ENCODE measurements at places on chromosomes 5 and 9.

DNA sequence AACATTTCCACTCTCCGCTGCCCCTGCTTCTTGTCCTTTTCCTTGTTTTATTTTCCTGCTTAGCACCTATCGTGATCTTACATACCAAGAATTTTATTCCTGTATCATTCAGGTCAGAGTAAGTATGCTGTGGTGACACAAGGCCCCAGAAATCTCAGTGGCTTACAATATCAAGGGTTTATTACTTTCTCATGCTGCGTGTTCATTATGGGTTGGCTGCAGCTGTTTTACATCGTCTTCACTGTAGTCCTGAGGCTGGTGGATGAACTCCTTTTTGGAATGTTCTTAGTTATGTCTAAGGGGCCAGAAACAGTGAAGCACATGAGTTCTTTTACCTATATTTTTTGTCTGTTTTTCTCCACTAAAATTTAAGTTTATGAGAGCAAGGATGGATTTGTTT is 51.2 kb downstream of the FCHO2 start:
- DNase-seq: no peak

GRCh38 chr9:90803860-90804593 is 2.4 kb downstream of the SYK start:
- no peak for DNase-seq

DNA sequence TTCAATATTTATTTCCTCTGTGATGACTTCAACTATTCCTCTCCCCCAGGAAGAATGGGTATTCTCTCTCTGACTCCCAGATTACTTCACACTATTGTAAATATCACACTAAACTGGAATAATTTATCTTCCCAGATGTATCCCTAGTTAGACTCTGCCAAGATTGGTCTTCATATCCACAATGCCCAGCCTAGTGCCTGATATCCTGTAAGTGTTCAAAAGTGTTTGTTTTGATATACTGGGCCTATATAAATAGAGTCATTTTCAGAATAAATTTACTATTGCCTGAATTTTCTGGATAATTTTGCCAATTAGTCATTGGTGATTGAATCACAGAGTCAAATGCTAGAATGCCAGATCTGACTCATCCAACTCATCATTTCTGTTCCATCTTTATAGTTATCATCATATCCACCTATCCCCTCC is 143.7 kb upstream of the TNC start:
- DNase-seq: no peak

- no peak for DNase-seq
These were observed 128.8 kb downstream of the SLC24A2 start for GRCh38 chr9:19660019-19660418.

DNA sequence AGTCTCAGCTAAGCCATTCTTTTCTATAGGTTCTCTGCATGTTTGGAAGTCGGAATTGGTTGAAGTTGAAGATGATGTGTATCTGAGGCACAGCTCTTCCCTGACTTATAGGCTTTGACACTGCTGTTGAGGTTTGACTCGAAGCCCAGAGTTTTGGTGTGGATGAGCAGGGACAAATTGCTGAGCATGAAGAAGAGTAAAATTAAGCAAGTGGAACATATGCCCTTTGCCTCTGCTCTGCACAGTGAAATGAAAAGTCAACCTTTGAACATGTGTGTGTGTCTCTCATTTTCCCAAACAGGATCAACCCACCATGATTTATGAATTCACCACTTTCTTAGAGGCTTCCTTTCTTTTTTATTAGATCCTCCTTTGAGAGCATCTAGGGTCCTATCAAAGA is 8.5 kb downstream of the HMHB1 start:
- no peak for DNase-seq

DNA sequence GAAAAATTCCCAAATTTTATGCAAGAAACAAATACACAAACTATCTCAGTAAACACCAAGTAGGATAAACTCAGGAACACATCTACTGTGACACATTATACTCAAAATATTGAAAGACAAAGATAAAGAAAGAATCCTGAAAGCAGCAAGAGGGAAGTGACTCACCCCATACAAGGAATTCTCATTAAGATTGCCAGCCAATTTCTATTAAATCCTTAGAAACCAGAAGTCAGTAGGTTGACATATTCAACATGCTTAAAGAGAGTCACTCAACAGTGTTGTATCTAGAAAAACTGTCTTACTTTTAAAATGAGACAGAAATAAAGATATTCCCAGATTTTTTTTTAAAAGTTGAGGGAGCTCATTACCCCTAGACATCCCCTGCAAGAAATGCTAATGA is 15.5 kb downstream of the SPATA31E1 start:
- DNase-seq: no peak

- DNase-seq: no peak
These were observed 10.8 kb downstream of the DIAPH1 start for GRCh38 chr5:141608046-141608445.

GRCh38 chr5:1726956-1727355 is 72.7 kb downstream of the MRPL36 start:
- DNase-seq: no peak

GRCh38 chr5:129078247-129078646 is 16.3 kb upstream of the ISOC1 start:
- DNase-seq: no peak

GRCh38 chr5:121218086-121218485 is 633.6 kb upstream of the FTMT start:
- no peak for DNase-seq

GRCh38 chr9:74643303-74643923 is 146.3 kb downstream of the RORB start:
- no peak for DNase-seq

GRCh38 chr9:115733318-115734110 is 420.1 kb upstream of the PAPPA start:
- no peak for DNase-seq

DNA sequence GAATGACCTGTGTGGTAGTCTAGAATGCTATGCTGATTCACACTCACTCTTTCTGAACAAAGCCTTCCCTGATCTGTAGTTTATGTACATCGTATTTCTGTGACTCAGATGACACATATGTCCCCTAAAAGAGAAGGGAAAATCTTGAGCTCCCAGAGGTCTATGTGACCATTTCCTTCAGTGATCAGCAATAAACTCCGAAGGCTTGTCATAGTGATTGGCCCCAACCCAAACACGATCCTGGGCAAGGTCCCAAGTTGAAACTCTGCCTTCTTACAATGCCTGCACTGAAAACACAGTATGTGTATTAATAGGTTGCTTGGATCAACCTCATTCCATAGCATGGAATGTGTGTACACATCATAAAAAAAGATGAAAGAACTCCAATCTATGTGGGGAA is 685.8 kb downstream of the MAT2B start:
- DNase-seq: no peak

DNA sequence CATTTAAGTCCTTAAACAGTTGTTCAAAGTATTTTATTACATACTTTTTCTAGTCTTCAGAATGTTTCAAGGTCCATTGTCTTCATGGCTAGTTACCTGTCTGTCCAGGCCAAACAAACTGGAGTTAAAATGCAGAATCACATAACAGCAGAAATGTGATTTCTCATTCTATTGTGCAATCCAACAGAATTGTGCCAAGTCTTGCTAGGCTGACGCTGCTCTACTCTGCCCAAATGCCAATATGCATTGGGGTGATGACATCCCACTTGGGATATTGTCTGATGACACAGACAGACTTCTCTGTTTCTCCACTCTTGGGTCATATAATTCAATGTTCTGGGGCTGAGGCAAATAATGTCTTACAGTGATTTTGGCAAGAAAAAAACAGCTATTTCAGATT is 5.2 kb upstream of the SLC22A5 start:
- no peak for DNase-seq

- no peak for DNase-seq
These were observed 192.4 kb downstream of the DOCK8 start for GRCh38 chr9:406886-407654.

DNA sequence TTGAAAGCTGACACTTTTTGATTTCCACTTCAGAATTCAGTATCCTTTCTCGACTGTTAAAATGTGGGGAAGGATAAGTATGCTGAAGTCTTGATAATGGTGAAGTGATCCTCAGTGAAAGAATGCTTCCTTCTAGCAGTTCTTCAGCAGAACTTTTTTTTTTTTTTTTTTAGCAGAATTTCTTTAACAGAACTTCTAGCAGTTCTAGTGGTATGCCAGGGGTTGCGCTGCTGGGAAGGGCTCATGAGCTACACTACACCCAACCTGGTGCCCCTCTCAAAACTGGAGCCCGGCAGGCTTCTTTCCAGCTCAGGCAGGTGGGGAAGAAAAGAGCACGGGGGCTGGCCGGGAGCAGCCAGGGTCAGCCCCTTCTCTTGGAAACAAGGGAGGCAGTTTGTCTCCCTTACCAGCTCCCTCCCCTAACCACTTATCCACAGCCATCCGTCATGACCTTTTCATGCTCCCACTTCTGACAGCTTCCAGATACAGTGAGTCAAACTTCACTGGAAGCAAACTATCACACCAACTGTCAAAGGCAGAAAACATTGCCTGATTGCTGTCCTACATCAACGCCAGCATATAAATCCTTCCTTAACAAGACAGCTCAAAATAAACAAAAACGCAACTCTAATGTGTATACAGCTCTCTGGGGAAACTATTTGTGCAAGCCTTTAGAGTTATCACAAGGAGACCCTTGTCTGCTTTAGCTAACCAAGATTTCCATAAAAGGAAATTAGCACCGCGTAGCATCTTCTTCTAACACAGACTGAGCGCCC is 211.5 kb downstream of the GAPVD1 start:
- no peak for DNase-seq

- DNase-seq: no peak
These were observed 19.5 kb downstream of the ADAMTS6 start for GRCh38 chr5:65462139-65462705.

DNA sequence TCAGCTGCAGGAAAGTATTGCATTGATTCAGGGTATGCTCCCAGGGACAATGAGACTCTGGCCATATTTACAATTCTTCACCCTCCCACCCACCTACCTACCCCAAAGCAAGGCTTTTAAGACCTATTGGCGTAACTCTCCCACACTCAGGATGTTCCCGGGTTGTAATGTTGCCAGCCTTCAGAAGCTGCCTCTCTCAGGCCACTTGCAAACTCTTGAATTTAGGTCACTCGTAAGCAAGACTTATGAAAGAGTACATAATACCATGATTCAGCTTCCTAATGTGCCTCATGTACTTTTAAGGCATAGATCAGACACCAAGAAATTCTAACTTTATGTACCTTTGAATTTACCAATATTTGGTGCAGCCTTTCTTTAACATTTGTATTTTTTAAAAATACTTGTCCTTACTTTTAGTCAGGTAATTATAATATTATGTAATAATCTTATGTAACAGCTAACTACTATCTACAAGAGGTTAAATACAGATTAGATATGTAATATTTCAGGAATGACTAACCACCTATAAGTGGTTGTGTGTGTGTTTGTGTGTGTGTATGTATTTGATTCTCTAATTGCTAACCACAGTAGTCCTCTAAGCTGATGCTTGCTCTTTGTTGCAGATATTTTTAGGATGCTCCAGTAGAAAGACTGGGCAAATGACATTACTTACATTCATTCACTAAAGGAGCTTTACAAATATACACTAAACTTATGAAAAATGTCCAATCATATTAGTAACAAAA is 630.5 kb upstream of the MEF2C start:
- no peak for DNase-seq
